ENCODE measurements at places on chromosomes 5 and 9.

- DNase-seq, result peak; percentile 8
- H3K36me3 ChIP-seq, result peaks cover 36% of the 10 kb centered on the region
- peak overlapping the region; percentile 41 for H3K27ac ChIP-seq
Observed at GRCh38 chr5:1511651-1512540, 11.9 kb downstream of the LPCAT1 start.

- H3K4me1 ChIP-seq, result peaks cover 16% of the 10 kb centered on the region
- no peak overlapping the region for H3K4me3 ChIP-seq
- DNase-seq, result no peak
- no peak overlapping the region for H3K27ac ChIP-seq
Observed at GRCh38 chr5:43643327-43643726, 40.3 kb downstream of the NNT start.

DNA sequence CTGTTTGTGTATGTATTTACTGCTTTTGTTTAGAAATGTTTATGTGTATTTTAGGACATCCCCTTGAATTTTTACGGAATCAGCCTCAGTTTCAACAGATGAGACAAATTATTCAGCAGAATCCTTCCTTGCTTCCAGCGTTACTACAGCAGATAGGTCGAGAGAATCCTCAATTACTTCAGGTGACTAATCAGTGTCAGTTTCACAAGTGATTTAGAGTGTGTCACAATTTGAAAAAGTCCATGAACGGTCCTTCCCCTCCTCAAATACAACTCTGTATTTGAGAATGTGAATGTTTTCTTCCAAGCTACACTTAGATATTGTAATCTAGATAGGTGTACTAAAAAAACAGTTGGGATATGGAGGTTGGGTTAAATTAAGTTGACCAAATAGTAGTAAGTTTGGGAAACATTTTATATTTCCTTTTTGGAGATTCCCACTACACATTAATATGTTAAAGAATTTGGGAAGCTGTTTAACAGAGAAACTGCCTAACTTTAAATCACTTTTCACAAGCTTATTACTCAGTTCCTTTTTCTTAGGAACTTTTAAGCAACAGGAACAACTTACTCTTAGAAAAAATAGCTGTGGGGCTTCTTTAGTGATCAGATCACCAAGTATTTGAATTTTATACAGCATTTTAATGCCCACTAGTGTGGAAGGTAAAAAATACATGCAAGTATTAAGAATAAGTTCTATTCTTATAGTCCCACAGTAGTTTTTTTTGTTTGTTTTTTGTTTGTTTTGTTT, 40.9 kb downstream of the RAD23B start:
- H3K27ac ChIP-seq, result no peak overlapping the region
- peaks cover 46% of the 10 kb centered on the region for H3K36me3 ChIP-seq
- no peak for DNase-seq
- no peak overlapping the region for H3K4me3 ChIP-seq

DNA sequence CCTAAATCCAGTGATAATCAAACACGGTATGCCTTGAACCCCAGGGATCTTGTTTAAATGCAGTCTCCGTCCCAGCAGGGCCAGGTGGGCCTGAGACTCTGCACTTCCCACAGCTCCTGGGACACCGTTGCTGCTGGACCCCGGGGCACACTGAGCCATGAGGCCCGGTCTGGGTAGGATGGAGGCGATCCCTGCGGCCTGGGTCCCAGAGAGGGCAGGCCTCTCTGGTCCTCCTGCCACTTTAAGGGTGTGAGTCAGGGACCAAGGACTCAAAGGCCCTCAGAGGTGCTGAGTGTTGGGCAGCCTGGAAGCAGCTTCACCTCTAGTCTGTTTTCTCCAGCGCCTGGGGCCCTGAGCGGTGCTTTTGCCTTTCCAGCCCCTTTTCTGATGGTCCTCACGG, 34.1 kb upstream of the SLC9A3 start:
- peaks cover 2% of the 10 kb centered on the region for H3K36me3 ChIP-seq
- peaks cover 10% of the 10 kb centered on the region for H3K27me3 ChIP-seq
- DNase-seq, result no peak
- H3K4me3 ChIP-seq, result no peak overlapping the region
- no peaks in the 10 kb centered on the region for H3K4me1 ChIP-seq
